Trophoblast cell (in vitro differentiated cells and primary cell): ENCODE measurements at places on chromosomes 4 and X.

DNA sequence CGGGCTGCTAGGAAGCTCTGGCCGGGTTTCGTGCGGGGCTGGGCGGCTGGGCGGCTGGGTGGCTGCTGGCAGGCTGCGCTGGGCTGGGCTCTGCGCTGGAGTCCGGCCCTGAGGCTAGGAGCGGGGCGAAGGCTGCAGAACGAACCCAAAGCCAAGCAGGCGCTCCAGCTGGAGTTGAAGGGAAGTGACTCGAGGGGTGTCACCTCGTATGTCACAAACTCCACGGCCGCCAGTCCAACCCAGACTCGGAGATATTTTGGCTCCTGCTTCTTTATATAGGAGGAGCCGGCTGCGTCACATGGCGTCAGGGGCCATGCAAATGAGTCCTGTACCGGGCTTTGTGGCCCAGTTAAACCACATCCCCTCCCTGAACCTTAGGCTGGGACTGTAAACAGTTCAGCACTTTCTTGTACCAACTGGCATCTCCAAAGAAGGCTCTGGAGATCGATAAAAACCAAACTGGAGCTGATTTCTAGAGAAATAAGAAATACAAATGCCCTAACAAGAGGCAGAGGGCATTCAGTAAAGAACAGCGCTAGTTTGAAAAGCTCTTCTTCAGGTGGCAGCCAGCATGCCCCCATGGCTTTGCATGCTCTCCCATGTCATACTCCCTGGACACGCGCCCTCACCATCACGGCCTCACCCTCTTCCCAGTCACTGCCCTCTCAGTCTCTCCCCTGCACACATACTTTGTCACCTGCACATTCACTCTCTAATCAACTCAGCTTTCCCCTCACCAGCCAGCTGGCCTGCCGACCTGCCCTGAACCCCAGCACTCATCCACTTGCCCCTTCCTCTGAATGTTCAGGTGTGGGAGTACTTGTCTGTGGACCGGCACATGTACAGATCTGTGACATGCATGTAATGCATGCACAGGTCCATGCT lies 58.5 kb downstream of the TSC22D3 start:
- peak; percentile 79 for DNase-seq

DNA sequence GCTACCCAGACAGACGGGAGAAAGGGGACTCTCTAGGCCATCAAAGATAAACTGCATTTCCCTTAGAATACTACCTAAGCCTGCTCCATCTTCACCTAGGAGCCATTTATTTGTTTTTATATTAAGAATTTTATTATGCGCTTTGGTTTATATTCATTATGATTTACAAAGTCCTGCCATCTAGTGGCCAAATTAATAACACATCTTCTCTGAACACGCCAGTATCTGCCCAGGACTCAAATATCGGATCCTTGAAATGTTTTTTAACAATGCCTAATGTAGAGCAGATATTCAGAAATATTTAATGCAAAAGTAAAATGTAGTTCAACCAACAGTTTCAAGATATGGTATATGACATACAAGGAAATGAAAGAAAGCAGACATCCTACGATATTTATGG lies 20.8 kb upstream of the PRPS2 start:
- DNase-seq: peak; percentile 55

DNA sequence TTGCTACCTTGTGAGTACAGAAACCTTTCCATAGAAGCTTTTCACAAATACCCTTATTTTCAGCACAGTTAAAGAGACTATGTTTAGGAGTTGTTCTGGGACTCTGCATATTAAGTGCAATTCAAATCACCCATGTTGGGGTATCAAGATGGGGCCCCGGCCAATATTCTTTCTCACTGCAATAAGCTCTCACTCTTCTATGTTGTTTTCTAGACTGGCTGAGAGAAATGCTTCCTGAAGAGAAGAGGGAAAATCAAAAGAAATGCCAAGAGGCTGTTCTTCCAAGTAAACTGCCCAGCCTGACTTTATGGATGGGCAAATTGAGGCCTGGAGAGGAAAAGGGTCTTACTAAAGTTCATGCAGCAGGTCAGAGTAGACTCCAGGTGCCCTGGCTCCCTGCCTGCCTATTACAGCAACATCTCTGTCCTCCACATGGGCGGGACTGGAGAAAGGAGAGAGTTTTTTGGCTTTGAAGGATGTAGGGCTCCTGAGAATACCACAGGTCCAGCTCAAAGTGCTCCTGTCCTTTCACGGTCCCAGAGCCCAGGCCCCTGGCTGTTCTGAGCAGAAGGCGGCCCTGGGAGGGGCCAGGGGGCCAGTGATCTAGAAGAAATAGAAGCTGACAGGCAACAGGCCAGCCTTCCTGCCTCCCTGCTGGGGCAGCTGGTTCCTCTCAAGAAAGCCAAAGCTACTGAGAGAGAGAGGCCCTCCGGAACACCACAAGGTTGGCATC lies 745 bp upstream of the IQSEC2 start:
- no peak for DNase-seq

DNA sequence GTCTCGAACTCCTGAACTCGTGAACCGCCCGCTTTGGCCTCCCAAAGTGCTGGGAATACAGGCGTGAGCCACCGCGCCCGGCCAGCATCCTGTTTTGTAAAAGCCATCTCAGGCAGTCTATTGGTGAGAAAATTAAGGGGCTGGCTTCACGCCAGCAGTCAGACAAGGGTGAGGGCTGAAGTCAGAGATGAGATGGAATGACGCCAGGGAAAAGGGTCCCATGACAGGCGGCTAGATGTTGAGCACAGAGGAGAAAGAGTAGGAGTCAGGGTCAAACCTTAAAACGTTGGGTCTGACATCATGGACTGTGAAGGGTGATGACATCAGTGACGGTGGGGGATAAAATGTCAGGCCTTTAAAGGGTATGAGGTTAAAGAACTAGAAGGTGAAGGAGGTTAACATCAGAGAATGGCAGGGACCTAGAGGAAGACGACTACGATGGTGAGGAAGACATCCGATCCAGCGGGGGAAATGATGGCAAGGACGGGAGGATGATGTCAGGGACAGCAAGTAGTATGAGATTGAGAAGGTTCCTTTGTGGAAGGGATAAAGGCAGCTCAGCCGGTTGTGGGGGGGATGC lies 504 bp upstream of the RBM3 start:
- peak; percentile 38 for DNase-seq

GRCh38 chr4:90227177-90227576 lies 100.0 kb downstream of the CCSER1 start:
- no peak for DNase-seq

DNA sequence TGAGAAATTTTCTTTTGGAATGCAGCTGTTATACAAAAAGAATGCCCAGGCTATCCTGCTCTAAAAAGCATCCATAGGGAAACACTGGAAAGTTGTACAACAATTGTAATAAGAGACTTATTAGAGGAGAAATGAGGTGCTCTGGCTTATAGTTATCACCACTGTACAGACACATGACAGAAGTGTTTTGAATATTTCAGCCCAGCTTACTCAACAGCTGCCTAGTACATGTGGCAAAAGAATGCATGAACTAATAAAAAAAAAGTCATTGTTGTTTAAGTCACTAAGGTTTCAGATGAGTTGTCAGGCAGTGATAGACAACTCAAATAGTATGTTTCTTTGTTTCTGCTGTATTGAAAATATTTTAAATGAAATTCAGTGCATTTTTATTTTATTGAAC lies 307.7 kb downstream of the GPM6A start:
- DNase-seq: peak; percentile 68

- no peak for DNase-seq
These were observed 38.9 kb downstream of the ACOX3 start for GRCh38 chr4:8401665-8402064.

DNA sequence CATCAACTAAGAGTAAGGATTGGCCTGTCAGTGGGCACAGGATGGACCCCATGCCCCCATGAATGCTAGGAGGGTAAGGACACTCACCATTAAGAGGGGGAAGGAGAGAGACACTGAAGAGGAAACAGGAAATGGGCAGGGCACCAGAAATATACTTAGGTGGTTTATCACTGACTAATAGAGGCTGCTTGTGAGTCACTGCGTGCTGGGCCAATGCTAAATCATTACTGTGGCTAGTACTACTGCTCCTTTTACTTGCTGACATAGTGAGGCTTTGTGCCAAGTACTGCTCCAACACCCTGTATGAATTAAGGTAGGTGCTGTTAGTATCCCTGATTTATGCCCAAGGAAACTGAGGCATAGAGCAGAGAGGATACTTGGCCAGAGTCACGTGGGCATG lies 130.4 kb upstream of the FRMPD4 start:
- no peak for DNase-seq

DNA sequence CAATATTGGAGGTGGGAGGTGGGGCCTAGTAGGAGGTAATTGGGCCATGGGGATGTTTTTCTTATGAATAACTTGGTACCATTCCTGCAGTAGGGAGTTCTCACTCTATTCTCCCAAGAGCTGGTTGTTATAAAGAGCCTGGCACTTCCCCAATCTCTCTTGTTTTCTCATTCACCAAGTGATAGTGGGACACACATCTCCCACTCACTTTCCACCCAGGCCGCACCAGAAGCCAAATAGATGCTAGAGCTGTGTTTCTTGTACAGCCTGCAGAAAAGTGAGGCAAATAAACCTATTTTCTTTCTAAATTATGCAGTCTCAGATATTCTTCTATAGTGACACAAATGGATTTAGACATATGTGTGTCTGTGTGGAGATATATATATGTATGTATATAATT lies 117.6 kb downstream of the ANKRD50 start:
- DNase-seq: no peak

GRCh38 chr4:57084360-57084759 lies 25.8 kb downstream of the IGFBP7 start:
- no peak for DNase-seq

DNA sequence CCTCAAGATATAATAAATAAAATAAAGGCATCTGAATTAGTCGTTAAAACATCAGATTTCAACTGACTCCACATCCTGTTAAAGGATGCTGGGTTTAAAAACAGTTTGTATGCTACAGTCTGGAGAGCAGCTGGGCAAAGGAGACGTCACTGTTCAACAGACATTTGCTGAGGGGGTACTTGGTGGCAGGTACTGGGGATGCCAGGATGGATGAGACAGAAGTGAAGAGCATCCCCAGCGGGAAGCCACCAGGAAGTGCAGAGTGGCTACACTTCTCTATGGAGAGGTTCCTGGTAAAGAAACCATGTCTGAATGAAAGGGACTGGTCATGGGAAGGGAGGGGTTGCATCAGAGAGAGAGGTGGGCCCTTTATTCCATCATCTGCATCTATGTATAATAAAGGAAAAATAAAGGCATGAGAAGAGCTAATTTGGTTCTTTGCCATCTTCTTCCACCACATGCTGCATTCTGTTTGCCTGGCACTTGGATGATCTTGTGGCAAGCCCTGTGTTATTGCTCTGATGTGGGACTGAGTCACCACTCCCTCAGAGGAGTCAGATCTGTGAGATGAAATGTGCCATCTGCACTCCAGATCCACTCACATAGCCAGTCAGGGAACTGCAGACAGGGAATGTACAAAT lies 145.0 kb downstream of the SOWAHB start:
- no peak for DNase-seq

DNA sequence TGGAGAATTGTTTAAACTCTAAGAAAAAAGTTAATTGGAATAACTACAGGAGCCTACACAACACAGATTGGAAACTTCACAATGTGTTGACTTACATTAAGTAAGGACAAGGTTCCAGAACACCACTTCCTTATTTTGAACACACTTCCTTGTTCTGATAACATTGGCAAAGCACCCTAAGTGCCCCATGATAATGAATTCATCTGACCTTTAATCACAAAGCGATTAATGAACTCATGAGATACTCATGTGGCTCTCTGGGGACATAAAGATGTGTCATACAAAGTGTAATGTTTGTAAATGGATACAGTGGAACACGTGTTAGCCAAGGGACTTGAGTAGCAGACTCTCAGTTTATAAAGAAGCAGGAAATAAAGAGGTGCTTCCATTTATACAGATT lies 69.0 kb upstream of the ATOH1 start:
- DNase-seq: peak; percentile 11

DNA sequence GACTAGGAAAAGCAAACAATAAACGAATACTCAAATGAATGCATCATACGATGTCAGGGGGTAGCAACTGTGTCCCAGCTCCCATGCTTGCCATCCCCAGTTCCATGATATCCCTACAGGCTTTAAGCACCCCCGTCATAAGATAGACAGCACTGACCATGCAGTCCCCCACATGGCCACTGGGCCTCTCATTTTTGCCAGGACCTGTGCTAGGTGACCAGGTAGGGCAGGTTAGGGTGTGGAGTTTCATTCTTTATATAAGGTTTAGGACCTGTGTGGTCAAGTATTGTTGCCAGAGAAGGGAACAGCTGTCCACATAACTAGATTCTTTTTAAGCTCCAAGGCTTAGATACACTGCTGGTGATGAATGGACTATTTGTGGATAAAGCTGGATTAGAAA lies 9.7 kb downstream of the PPEF2 start:
- DNase-seq: peak; percentile 8
